ENCODE measurements at places on chromosomes 5 and 9.

- no peak for DNase-seq
Measured at GRCh38 chr5:159668556-159668955, 247.7 kb upstream of the ADRA1B start.

GRCh38 chr9:100309992-100310391 is 42.8 kb downstream of the TEX10 start:
- no peak for DNase-seq

DNA sequence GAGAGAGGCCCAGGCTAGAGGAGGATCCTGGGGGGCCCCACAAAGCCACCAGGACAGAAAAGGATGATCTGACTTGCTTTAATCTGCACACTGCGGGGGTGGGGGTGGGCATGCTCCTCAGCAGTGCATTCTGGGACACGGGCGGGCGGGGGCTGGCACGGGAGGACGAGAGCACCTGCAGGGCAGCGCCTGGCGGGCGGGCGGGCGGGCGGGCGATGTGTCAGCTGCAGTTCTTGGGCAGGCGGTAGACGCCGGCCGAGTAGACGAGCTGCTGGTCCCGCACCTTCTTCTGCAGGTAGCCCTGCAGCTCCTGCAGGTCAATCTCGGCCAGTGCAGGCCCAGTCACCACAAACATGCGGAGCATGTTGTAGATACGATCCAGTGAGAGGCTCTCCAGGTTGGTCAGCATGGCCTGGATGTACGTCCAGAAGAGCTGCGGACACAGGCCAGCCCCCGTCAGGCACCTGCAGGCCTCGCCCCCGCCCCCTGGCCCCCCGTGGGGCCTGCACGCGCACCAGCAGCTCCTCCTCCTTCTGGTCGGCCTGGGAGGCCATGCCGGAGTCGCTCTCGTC is 3.0 kb upstream of the TMEM210 start:
- no peak for DNase-seq

- no peak for DNase-seq
Measured at GRCh38 chr9:87434366-87434765, 63.3 kb upstream of the DAPK1 start.

DNA sequence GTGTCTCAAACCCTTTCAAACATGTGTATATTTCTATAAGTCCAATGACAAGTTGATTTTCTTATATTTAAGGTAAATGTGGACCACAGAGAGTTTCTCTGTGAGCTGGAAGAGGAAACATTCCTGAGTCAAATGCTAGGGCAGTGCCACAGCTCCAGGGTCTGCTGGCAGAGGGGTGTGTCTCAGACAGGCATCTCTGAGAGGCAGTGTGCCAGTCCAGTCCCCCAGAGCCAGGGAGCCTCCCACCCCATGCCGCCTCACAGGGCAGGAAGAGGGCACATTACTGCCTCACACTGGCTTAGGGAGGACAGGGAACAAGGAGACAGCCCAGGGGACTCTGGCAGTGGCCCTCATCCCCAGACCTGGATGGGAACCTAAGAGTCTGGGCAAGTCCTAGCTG is 120.2 kb downstream of the TENT4A start:
- no peak for DNase-seq

DNA sequence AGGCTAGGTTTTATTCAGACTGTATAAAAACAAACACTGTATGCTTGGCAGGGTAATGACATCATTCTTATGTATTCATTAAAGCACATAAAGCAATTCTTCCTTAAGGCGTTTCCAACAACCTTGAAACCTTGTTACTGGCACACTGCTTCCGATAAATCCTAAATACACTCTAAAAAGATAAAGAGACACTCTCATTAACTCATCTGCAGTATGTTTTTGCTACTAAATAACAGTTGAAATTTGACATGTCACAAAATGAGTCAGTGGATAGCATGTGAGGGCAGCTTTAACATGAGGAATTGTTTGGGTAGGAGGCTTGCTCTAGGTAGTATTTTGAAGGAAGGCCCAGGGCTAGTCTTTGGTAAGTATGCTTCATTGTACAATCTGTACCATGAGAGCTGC is 13.7 kb downstream of the YIPF5 start:
- no peak for DNase-seq

GRCh38 chr9:92564982-92565381 is 29.2 kb upstream of the ECM2 start:
- DNase-seq = no peak

DNA sequence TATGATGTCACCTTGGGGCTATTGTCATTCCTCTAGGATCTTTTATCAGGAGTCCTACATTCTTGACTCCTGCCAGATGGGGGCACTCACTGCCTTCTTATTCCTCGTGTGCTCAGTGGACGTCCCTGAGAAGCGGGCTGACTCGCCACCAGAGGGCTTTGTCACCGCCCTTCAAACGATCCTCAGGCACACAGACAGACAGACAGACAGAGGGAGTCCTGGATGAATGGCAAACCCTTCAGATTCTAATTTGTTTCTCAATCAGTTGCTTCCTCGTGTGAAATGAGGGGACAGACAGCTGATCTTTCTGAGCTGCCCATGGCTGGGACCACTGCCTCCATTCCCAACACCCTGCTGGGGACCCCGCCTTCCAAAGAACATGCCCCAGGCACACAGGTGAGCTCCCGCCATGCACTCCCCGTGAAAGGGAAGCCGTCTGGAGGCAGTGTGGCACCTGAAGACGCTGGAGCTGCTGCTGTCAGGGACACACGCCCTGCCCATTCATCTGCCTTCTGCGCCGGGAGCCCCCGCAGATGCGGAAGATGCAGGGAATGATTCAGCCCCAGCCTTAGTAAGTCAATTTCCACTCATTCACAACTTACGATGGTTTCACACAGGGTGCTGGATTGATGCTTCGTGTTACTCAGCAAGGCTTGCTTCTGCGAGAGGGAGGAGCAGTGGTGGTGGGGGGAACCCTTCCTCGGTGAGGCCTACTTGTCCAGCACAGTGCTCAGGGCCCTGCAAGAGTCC is 24.9 kb upstream of the SH3PXD2B start:
- peak; percentile 60 for DNase-seq

- no peak for DNase-seq
Measured at GRCh38 chr5:74943905-74944304, 77.7 kb upstream of the FAM169A start.

- DNase-seq = no peak
Measured at GRCh38 chr5:151158287-151158661, 695 bp upstream of the ANXA6 start.

DNA sequence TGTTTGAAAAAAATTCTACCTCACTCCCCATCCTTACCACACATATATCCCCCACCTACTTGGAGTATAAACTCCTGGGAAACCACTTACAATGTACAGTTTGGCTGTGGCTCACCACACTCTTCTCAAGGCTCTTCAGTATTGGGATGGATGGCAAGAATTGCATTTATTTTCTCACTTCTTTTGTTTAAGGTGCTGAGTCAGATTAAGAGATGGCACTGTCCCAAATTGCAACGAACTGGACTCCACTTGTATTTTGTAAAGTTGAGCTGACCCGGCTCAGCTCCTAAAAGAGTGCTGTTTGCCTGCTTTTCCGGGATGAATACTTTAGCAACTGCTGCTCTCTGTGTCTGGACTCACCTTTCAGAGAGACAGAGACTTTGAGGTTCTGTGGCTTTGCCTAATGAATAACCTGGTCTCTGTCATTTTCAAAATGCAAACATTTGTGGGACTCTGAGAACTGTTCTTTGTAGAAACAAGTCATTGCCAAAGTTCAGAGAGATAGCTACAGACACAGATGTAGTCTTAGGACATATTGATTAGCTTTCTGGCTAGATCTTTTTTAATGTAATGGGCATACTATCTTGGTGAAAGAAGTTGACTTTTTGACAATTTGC is 42.2 kb downstream of the PPP2R2B start:
- DNase-seq = no peak

DNA sequence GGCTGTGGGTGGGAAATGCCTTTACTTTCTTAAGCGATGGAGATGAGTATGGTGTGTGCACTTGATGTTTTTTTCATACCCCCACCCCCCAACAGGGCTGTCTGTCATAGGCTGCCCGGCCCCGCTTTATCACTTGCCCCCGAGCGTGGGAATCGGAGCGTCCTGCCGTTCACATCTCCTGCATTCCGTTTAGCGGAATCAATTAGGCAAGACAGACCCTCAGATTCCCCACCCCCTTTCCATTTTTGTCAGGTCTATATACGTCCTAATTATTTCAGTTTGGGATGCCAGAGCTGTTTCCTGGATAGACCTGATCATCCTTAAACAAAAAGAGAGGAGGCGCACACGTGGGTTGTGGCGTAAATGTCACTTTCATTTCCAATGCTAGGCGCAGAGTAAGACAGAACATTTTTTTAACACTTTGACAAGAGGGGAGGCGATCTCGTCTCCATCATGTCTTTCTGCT is 217.2 kb downstream of the MEF2C start:
- no peak for DNase-seq

GRCh38 chr5:10527281-10527950 is 36.5 kb upstream of the ANKRD33B start:
- DNase-seq = no peak

DNA sequence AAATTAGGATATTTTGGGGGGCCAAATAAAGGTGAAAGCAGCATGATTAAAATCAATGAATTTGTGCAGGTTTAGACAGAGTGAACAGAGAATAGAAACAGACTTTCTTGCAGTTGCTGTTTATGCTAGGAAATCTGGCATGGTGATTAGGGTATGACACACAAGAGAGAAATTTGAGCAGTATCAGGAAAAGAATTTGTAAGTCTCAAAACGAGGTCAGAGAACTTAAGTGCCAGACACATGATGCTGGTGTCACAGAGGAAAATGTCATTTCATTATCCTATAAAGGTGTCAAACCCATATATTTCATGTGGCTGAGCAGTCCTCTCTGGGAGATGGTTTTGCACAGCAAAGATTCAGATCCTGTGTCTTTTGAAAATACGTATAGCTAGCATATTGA is 15.7 kb downstream of the LVRN start:
- DNase-seq = no peak

- no peak for DNase-seq
Measured at GRCh38 chr5:128174951-128175350, 91.4 kb downstream of the SLC12A2 start.

- DNase-seq = no peak
Measured at GRCh38 chr9:34154057-34154456, 24.8 kb upstream of the UBAP1 start.

- no peak for DNase-seq
Measured at GRCh38 chr5:34914671-34915138, 599 bp downstream of the RAD1 start.

DNA sequence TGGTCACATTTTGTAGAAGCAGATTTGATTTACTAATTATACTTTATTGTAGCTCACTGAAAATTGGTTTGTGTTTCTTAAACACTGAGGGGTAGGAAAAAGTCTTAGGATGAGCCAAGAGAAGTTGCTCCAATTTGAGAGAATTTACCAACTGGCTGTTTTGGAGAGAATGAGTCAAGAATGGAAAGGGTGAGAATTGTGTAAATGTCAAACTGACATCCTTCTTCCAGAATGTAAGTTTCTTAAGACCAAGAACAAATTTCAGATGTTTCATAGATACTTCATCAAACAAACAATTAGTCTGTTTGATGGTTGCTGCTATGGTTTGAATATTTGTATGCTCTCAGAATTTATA is 106.2 kb upstream of the TXNDC8 start:
- DNase-seq = no peak

- DNase-seq = no peak
Measured at GRCh38 chr5:82861701-82862100, 215.5 kb downstream of the TMEM167A start.

Measured in GM12892 (cell line).